Sciatic nerve (tissue), 2 donors: ENCODE measurements at places on chromosomes 11 and 22.
A peak's percentile ranks its signal among the peaks of the same experiment; 100 is the strongest.

- DNase-seq: peak; percentile 79
Observed at GRCh38 chr22:31944700-31945442, 536 bp downstream of the YWHAH start.

- no peak for DNase-seq
Observed at GRCh38 chr11:47443028-47443700, 5.8 kb downstream of the RAPSN start.

GRCh38 chr11:42593441-42593840, 718.4 kb upstream of the API5 start:
- DNase-seq: no peak

GRCh38 chr22:46286006-46286405, 10.7 kb upstream of the GTSE1 start:
- DNase-seq: no peak

GRCh38 chr11:73189723-73190556, 28.1 kb upstream of the P2RY2 start:
- no peak for DNase-seq

DNA sequence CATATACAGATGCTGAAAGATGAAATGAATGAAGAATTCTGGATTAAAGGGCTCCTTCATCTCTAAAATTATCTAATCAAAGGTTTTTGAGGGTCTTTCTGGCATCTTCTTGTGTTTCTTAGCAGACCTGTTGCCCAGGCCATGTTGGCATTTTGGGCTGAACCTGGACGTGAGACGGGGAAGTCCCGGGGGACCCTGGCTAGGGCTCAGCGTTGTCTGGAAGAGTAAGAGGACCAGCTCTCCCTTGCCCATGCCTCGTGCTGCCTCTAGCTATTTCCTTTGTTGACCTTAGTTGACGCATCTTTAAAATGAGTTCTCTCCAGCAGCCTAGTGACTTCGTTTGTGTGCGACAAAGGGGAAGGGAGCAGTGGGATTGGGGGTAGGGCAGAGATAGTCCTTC, 152.2 kb downstream of the ST3GAL4 start:
- DNase-seq: peak; percentile 39

- DNase-seq: peak; percentile 84
Observed at GRCh38 chr11:78256962-78257361, 68.2 kb downstream of the USP35 start.

DNA sequence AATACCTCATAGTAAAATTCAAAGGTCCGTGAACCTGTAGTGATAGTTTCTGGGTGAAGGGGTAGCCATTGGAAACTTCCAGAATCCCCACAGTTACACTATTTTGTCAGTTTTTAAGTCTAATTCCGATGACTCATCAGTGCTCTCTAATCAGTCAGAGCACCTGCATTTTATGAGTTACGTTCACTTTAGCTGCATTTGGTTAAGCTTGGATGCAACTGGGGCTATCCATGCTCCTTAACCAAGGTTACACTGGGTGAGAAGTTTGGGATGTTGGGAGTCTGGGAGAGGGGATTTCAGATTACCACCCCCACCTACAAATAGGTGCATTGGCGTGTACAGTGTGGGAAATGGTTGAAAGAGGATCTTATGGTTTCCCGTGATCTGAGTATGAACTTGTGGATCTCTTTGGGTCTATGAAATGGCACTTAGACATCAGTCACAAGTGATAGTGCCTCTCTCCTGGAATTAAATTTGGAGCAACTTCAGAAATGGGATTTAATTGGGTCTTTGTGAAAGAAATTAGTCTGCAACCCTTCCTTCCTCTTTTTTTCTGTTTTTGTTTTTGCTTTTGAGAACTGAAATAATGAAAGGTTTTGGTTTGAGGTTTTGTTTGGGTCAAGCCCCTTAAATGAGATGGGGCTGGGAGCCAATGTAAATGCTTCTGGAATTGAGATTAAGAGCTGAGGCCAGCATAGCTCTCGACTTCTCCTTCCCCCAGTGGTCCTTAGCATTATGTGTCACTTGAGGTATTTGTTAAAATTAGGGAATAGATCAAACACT, 31.5 kb downstream of the EHF start:
- DNase-seq: no peak

GRCh38 chr11:120185706-120186455, 25.0 kb upstream of the OAF start:
- DNase-seq: peak; percentile 71

- no peak for DNase-seq
Observed at GRCh38 chr11:119652907-119653659, 75.9 kb downstream of the NECTIN1 start.
